ENCODE measurements at places on chromosomes 2 and 18.
A peak's percentile ranks its signal among the peaks of the same experiment; 100 is the strongest.

- no peak for DNase-seq
These were observed 257.0 kb upstream of the GYPC start for GRCh38 chr2:126399001-126399400.

DNA sequence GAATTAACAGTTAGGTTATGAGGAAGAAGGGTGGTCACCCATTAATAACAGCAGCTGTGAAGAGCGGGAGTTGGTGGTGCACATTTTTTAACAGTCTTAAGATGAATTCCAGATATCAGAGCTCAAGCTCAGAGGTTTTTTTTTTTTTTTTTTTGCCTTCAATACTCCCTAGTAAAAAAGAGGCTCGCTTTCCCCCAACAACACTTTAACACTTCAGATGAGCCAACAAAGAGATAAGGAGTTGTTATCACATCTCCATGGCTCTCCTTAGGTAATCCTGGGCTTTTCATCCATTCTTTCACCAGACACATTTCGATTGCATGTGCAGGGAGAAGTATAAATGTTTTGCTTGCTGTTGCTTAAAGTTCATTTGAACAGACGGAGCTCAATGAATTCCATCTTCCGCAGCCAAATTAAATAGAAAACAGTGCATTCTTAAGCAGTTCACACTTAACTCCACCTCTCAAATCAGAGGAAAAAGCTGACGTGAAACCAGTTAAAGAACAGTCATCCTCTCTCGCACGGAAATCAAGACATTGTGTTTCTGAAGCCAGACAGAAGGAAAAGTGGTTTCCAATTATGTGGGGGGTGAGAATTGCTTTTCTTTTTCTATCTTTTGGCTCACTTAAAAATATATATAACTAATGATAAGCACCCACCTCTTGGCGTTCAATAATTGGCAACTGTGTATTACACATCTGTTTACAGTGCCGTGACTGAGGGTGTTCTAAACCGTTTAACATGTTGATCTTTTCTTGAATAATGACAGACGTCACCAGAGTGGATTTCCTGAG, 118.2 kb downstream of the ZNF521 start:
- DNase-seq = no peak

DNA sequence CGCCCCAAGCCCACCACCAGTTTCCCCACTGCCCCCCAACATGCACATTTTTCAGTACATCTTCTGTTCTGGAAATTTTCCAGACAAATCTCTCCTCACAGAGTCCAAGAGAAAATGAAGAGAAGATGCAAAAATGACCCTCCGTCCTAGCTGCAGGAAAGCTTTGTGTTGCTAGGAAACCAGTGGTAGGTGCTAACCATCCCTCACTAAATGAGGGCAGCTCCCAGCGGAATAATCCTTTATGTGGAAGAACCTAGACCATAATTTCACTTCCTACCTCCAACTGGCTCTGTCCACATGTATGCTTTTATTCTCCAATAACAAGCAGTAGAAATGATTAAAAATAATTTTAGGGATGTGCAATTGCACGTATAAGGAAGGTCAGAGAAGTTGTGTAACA, 311.9 kb upstream of the EPHA4 start:
- no peak for DNase-seq

- DNase-seq = no peak
These were observed 130.5 kb upstream of the CREB1 start for GRCh38 chr2:207399301-207399700.

- no peak for DNase-seq
These were observed 207.6 kb upstream of the PARD3B start for GRCh38 chr2:204337638-204338037.

GRCh38 chr2:151637271-151637781, 97.0 kb downstream of the NEB start:
- DNase-seq = peak; percentile 23

DNA sequence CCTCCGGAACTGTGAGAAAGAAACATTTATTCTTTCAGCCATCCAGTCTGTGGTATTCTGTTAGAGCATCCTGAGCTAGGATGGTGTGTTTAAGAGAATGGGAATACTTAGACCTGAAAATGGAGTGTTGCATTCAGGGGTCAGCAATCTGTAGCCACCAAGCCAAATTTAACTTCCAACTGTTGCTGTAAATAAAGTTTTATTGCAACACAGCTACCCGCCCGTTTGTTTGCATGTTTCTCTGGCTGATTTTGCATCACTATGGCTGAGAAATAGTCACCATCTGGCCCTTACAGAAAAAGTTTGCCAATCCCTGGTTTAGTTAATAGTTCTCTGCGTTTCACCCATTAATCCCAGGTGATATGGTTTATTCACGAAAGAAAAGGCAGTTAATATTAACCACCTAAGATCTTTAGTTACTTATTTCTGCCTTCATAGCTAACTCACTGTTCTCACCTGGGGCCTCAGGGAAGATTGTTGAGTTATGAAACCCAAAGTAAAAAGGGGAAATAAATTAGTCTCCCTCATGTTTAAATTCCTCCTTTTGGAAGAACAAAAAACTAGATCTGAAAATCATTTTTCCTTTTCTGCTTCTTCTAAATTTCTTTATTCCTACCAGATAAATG, 9.5 kb upstream of the CYS1 start:
- DNase-seq = no peak
